NCI-H460 (cell line): ENCODE measurements at places on chromosomes 6 and 20. TPM values are rescaled to one million over a fixed set of nuclear protein-coding genes. Genes with fewer than 3 reads are reported as not detected.

The BPIFB1 gene
- total RNA-seq, result not detected in 2 replicates

The ZBTB46 gene
- 0.20 and 0.30 TPM in 2 replicates for total RNA-seq

The ZC2HC1B gene
- total RNA-seq, result not detected in 2 replicates

- no peak for DNase-seq
Measured at GRCh38 chr6:82083646-82084045, 163.9 kb downstream of the IBTK start.

- no peak for DNase-seq
Measured at GRCh38 chr6:44481056-44481455, 93.5 kb downstream of the CDC5L start.

DNA sequence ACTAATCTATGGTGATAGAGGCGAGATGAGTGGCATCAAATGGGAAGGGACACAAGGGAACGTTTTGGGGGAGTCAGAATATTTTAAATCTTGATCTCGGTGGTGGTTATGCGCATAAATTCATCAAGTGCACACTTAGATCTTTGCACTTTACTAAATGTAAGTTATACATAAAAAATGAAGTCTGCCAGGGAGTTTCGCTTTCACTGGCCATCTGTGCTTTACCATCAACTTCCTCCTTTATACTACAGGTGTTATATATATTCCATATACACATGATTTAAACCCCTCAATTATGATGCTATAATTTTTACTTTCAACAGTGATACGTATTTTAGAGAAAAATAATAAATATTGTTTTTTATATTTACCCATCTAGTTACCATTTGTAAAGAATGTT lies 97.6 kb upstream of the AKIRIN2 start:
- no peak for DNase-seq
